ENCODE measurements at places on chromosomes 13 and 19.

DNA sequence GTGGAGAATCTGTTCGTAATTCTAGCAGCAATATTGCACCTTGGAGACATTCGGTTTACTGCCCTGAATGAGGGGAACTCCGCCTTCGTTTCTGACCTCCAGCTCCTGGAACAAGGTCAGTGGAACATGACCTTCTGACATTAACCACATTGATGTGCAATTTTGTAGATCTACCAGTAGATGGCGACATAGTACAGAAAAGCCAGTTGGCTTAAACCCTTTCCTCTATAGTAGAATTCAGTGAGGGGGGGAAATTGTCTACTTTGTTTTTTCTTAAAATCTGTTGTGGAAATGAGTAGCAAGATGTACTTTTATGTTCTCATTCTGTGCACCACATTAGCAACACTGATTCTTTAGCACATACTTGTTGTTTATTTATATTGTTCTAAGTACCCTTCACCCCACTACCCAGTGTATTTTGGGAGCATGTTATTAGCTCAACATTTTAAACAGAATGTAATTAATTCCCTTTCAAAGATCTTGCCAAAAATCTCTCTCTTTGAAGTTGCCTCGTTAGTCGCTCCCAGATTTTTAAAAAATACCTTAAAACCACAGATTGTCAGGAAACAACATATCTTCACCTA is 332.2 kb downstream of the MYO16 start:
- peak; percentile 25 for DNase-seq

DNA sequence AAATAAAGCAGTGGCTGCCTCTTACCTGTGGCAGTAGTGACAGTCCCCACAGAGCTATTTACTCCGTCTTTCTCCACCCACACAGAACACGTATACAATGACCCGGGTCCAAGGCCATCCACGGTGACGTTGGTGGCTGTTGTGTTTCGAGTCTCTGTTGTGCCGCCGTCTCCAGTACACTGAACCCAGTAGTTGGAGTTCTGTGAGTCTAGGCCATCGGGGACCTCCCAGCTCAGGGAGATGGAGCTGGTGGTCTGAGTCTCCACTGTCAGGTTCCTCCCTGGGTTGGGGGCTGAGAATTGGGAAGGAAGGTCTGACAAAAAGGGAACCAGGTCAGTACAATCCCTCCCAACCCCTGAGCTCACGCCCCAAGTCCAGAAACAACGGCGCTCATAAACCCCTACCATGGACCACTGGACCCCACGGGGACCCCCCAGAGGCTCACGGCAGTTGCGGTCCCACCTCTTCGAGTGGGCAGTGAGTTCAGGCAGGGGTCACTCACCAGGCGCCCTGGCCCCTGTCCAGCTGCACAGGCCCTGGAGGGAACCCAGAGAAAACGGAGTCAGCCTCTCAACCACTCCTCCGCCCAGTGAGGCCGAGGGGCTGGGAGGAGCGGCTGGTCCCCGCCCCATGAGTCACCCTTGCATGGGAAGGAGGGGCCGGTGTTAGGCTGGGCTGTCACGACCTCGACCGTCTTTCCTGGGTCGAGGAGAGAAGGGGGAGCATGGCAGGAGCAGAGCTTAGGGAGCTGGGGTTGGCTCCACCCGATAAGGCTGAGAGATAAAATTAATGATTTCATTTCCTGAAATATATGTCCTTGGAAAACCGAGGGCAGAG is 2.4 kb downstream of the PTPRH start:
- DNase-seq = peak; percentile 53

DNA sequence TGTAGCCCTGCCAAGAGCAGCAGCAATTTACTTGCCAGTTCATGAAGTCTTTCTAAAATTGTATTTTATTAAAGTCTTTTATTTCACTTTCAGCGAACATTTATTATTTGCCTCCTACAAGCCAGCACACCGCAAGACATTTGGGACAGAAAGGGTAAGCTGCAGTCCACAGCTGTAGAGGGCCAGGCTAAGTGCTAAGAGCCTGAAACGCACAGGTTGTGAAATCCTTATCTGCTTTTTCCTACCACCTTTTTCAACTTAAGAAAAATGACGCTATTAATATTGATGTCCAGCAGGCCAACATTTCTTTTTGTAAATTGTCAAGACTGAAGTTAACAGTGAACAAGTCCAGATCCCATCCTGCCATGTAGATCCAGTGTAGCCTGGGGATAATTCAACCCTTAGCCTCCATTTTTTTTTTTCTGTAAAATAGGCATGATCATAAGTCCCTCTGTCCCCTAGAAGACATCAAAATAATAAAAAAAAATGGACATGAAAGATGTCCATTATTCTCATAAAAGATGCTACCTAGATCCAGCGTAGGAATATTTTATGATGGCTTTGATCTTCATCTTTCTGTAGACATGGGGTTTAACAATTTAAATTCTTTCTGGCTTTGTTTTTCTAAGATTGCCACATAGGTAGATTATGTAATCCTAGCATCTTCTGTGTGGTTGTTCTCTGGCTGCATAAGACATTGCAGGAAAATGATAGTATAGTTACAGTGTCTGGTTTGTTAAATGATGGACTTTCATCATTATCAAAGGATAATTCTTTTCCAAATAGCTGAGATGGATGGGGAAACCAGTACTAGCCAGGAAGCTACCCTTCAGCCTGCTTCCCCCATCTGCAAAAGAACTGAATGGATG is 128.4 kb downstream of the SHISA2 start:
- DNase-seq = no peak

DNA sequence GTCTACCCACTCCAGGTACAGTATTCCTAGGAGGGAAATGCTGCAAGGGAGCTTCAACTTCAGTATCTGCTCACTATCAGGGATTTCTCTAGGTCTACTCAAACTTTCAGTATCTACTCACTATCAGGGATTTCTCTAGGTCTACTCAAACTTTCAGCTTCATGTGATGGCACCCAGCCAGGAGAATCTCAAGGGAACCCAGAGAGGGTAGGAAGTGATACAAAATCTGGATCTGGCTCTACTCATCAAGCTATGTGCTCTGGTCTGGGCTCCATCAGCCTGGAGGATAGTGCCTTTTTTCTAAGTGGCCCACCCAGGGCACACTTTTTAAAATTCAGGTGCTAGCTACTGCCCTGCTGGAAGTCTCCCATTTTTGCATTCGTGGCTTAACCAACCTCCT is 52.3 kb upstream of the FNDC3A start:
- DNase-seq = no peak

DNA sequence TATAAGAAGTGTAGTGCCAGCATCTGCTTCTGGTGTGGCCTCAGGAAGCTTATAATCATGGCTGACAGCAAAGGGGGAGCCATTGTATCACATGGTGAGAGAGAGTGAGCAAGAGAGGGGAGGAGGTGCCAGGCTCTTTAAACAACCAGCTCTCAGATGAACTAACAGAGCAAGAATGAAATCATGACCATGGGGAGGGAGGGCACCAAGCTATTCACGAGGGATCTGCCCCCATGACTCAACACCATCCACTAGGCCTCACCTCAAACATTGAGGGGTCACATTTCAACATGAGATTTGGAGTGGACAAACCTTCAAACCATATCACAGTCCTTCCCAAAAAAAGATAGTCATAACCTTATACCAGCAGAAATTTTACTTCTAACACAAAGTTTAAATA is 174.0 kb downstream of the GPC5 start:
- DNase-seq = no peak

DNA sequence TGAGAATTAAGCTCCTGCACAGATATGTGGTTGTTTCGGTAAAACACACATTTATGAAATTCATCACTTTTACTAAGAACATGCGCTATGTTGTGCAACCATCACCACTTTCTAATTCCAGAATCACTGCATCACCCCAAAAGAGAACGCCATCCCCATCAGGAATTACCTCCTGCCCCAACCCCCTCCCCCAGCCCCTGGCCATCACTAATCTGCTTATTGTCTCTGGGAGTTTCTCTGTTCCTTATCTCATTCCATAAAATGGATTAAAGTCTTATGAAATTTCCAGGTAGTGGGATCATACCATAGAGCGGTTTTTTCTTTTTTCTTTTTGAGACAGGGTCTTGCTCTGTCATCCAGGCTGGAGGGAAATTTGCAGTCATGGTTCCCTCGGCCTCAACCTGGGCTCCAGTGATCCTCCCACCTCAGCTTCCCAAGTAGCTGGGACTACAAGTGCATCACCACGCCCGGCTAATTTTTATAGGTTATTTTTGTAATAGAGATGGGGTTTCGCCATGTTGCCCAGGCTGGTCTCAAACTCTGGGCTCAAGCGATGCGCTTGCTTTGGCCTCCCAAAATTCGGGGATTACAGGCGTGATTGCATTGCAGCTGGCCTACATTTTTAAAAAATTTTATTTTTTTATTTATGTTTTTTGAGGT is 3.5 kb downstream of the ZSCAN5B start:
- DNase-seq = no peak

GRCh38 chr19:33430674-33431277 is 57.3 kb downstream of the CEBPG start:
- DNase-seq = no peak

DNA sequence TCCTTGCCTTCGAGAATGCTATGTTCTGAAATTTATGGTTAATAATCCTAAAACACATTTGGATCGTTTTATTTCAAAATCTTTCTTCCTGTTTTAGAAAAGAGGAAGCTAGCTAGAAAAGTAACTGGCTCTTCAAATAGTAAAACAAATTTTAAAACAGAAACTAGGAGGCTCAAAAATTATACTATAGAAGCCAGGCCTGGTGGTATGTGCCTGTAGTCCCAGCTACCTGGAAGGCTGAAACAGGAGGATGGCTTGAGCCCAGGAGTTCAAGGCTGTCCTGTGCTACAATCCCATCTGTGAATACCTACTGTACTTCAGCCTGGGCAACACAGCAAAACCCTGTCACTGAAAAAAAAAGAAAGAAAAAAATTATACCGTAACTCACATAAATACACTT is 57.9 kb downstream of the ELF1 start:
- DNase-seq = no peak

DNA sequence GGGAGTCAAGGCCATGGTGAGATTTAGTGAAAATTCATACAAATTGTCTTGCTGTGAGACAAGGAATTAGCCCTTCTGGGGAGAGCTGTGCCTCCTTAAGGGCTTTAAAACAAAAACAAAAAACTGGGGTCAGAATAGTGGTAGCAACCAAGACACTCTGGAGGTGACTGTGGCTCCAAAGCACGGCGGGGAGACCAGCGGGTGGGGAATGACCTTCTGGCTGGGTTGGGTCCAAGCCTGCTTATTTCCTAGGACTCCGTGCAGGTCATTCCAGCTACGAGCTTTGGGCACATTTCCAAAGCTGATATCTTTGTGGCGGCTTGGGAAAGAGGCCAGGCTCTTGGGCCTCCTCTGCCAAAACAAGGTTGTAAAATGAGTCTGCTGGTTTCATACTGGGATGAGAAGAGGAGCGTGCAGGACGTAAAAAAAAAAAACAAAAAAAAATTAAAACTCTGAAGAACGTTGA is 348.3 kb downstream of the UQCRFS1 start:
- peak; percentile 38 for DNase-seq

DNA sequence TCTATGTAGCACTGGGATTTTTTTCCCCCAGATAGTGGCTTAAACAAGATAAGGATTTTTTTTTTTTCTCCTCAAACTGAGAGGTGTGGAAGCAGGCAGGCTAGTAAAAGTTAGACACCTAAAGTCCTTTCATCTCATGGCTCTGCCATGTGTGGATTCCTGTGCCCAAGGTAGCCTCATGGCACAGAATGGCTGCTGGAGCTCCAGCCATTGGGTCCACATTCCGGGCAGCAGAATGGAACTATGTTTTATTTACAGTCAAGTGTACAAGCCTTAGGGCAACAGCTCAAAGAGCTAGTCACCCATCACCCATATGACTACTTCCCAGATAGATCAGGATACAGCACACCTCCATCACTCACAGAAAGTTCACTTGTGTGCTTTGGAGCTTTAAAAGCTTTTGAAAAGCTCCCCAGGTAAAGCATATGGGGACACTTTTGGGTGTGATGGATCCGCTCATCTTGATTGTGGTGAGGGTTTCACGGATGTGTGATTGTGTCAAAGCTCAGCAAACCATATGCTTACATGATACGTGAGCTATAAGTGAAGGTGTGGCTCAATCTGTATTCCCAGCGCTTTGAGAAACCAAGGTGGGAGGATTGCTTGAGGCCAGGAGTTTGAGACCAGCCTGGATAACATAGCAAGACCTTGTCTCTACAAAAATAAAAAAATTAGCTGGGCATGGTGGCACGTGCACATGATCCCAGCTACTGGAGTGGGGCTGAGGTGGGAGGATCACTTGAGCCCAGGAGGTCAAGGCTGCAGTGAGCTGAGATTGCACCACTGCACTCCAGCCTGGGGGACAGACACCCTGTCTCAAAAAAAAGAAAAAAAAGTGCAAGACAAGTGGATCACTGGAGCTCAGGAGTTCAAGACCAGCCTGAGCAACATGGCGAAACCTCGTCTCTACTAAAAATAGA is 18.1 kb downstream of the PGLS start:
- DNase-seq = no peak

GRCh38 chr13:43083750-43084149 is 60.4 kb downstream of the DNAJC15 start:
- DNase-seq = no peak

- no peak for DNase-seq
Observed at GRCh38 chr19:5205381-5205780, 135.2 kb downstream of the PTPRS start.

DNA sequence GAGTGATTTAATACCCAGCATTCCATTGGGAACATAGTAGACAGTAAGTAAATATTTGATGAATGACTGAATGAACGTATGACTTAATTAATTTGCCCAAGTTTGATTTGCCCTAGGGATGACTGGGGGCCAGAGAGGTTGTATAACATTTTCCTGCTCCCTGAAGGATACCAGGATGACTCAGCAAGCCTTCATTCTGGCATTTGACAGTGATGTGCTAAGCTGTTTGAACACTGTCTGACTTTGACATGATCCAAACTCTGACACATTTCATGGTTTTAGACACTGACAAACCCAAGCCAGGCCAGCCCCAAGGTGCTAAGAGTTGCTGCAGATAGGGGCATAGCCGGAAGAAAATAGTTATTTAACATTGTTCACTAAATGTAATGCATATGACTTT is 53.4 kb upstream of the KLF12 start:
- no peak for DNase-seq

DNA sequence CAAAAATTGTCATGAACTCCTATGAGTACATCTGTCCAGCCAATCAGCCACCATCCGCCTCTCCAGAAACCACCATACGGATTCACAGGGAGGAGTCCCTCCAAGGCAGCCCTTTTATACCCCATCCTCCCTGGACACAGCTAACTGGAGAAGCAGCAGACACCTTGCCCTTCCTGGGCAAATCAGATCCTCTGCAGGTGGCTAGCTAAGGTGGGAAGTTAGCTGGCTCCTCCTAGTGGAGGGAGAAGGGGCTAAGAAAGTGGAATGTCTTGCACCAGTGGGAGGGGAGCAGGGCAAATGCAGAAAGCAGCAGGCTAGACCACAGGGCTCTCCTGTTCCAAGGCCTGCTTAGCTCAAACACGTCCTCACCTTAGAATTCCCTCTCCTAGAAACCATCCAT is 46.2 kb upstream of the UQCRFS1 start:
- DNase-seq = no peak
